NCI-H524 (cell line): ENCODE measurements at places on chromosomes 12 and 14.
A peak's percentile ranks its signal among the peaks of the same experiment; 100 is the strongest.

GRCh38 chr12:64824500-64825142, at the start of gene TBC1D30:
Gene TBC1D30 (plus strand): TSS chr12:64824647. CDS start chr12:64824880, 233 bp downstream.
- peak; percentile 51 for DNase-seq

- peak; percentile 72 for DNase-seq
Measured at GRCh38 chr14:58597041-58597440, 40.7 kb upstream of the DACT1 start.

DNA sequence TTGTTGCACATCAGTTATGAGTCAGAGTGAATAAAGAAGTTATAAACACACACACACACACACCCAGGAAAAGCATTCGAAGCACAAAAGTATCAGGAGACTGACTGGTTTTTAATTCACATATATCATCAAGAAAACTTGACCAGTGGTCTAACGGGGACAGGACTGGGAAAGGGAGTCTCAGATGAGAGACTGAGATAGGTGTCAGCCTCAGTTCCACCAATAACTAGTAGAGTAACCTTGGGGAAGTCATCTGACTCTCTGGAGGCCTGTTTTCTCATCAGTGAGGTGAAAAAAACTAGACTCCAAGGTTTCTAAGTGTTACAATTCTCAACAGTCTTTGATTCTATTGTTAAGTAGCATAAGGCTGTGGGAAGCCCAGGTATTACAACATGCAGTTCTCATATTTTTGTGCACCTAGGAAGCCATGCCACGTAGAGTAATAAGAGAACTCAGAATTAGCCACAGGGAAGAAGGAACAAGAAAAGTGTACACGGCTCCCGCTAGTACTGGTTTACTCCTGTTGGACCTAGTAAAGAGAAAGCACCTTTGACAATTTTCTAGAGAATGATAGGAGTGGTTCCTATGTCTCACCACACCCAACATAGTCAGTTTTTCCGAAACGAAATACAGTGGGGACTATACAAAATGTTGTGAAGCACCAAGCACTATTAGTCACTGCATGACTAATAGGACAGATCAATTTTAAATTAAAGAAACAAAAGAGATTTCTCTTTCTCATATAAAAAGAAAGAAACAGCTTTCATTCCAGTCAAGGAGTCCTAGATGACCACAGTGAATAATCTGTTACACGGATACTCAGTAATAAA, 5.0 kb downstream of the PPTC7 start:
- DNase-seq, result no peak

GRCh38 chr14:101122237-101123141, 219.0 kb upstream of the RTL1 start:
- DNase-seq, result no peak

DNA sequence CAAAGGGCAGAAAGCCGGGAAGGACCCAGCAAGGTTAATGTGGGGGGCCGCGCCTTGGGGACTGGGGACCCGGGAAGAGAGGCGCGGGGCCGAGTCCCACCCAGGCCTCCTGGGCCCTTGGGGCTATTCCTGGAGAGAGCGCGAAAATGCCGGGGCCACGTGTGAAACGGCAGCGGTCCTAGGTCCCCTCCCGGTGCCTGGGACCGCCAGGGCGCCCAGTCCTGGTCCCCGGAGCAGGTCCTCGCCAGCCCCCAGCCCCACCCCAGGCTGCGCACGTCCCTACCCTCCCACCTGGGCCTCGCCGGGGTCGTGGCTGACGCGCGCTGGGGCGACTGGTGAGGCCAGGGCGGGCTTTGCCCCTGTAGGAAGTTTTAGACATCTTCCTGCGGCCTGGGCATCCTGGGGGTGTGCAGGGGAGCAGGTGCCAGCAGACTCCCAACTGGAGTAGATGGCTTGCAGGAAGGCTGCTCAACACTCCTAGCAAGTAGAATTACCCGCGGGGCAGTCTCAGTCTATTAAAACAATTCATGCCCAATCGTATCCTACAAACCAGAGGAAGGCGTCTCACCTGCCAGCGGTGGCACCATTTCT, 708 bp downstream of the FAR2 start:
- DNase-seq, result no peak

DNA sequence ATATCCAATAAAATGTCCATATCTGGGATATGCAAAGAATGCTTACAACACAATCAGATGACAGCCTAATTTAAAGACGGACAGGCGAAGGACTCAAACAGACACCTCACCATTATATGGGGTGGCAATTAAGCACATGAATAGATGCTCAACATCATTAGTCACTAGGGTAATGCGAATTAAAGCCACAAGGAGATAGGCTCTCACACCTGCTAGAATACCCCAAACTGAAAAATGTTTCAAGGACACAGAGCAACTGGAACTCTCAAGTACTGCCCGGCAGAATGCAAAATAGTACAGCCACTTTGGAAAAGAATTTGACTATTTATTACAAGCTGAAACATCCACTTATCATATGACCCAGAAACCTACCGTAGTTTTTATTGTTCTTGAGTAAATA, 42.9 kb downstream of the FERMT2 start:
- DNase-seq, result no peak

- DNase-seq, result no peak
Measured at GRCh38 chr14:51716610-51717009, 64.9 kb downstream of the FRMD6 start.

DNA sequence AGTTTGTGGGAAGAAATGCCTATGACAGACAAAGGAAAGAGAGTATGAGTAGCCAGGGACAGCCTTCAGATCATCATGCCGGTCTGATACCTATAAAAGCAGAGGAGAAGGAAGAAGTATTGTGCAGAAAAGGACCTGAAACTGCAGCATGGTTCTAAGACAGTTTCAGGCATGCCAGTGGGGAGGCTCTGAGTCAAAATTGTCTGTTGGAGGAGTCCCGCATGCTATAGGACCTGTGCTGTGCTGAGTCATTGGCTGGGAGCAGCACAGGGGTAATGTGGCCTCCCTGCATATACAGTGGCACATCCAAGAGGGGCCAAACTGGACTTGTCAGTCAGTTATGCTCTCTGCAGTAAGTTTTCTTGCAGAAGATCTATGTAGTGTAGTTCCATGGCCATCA, 40.7 kb downstream of the NEUROD4 start:
- no peak for DNase-seq

- DNase-seq, result peak; percentile 31
Measured at GRCh38 chr14:50666772-50667683, 1.1 kb downstream of the SAV1 start.

DNA sequence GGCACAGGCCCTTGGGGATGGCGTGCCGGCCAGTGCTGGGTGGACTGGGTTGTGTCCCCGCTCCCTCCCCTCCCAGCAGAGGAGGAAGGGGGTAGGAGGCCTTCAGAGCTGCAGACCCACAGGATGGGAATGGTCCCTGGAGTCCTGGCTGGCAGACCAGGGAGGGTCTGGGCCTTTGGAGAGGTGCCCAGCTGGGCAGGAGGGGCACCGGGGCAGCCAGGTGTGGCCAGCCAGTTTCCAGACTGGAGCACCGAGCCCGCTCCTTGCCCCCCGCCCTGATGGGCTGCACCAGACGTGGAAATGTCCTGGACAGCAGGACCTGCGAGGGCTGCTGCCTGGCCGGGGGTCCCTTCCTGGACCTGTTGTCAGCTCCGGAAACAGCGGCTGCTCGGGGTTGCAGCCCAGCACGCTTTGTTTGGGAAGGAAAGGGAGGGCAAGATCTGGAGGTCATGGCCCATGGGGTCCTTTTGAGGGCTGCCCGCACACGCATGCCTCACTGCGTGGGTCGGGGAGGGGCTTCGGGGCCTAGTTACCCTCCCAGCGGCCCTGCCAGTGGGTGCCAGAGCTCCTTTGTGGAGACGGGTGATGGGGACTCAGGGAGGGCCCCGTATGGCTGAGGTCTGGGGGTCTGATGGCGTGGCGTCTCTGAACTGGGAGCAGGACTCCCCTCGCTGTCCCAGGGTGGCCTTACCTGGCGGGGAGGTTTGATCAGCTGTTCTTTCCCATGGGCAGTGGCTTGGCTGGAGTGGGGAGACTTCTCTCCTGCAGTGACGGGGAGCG, 9.1 kb downstream of the KIF26A start:
- DNase-seq, result no peak

- DNase-seq, result no peak
Measured at GRCh38 chr14:60753264-60754119, 18.9 kb downstream of the MNAT1 start.

- no peak for DNase-seq
Measured at GRCh38 chr12:67354322-67354721, 85.2 kb downstream of the CAND1 start.

DNA sequence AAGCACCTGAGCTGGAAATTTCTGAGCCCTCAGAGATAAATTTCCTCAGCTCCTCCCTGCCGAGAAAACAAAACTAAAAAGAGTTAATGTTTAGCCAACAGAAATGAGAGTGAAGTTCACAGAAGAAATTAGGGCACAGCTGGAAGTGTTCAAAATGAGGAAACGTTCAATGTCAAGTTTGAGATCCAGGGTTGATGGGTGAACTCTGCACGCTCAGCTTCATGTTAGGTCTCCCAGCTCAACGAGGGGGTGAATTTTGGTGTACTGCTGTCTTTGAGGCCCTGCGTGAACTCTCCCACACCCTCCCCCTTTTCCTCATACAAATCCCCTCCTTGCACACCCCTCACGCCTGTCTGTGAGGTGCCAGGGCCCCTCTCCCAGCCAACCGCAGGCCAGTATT, 13.3 kb upstream of the OAS3 start:
- no peak for DNase-seq

DNA sequence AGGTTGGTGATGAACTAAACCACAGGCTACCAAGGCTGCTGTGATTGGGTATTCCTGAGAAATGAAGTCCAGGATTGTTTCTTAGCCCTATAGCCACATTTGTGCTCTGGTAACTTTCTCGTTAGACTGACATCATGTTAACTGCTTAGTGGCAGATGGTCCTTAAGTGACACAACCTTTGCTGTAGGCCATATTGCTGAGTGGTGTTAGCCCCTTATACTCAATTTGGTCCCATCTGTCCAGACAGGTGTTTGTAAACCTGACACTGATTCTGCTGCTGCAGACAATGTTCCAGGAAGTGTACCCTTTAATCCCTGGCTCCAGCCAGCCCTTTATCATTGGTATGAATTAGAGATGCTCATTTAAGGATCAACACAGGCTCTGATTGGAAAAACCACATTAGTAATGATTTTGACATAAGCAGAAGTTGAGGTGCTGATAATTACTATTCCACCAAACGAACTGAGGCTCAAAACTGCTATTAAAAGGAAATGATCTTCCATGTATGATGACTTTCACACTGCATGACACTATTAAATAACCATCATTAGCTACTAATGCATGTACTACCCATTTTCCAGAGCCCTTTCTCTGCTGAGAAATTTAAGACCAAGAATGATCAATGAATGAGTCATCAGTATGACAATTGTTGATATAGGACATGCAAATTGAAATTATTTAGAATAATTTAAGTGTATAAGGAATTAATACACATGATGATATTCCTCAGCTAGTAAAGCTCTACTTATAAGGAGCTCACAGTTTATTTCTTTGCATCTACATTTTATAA, 3.6 kb upstream of the SSTR1 start:
- peak; percentile 100 for DNase-seq

DNA sequence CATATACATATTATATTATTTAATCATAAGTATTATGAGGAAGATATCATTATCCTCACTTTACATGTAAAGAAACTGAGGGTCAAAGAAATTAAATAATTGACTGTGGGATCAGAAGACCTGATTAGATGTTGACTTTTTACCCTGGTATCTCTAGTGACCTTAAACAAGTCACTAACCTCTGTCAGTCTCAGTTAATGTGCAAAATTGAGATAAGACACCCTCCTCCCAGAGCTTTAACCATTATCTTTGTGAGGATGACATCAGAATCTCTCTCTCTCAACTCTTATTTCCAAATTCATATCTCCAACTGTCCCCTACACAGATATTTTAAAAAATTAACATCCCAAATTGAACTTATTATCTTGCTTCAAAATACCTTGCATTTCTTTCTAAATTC, 177.8 kb downstream of the KLHL28 start:
- DNase-seq, result no peak

- no peak for DNase-seq
Measured at GRCh38 chr14:103536693-103537092, 7.7 kb downstream of the TRMT61A start.

- DNase-seq, result no peak
Measured at GRCh38 chr12:27032679-27033078, 10.3 kb downstream of the MED21 start.

DNA sequence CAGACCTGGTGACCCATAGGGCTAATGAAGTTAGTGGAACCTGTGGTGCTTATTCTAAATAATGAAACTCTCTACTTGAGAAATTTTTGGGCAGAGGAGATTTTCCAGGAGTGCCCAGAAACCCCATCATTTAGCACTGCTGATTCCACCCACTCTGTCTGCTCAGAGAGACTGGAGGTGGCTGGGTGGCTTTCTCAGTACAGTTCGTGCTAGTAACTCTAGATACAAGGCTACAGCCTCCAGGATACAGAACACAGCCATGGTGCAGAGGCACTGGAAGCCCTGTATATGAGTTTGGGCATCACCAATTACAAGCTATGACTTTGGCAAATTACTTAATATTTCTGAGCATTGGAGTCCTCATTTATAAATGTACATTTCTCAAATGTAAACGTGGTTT, 32.4 kb downstream of the CCDC177 start:
- no peak for DNase-seq

DNA sequence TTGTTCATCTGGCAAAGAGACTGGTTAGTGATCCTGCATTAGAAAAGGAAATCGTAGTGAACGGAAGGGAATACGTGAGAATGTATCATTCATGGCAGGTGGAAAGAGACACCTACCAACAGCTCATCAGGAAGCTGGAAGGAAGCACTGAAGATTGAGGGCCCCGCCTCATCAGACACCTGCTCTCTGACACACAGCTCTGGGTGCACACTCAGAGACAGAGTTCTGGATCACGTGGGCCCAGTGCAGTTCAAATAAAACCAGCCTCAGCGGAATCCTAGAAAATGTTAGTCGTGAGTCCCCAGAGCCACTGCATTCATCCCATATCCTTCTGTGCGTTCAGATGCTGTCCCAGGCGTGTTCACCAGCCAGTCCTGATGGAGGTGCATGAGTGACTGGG, 129.7 kb downstream of the GLT1D1 start:
- DNase-seq, result no peak

GRCh38 chr12:3152011-3152511, 74.9 kb downstream of the TSPAN9 start:
- peak; percentile 34 for DNase-seq

- no peak for DNase-seq
Measured at GRCh38 chr14:47596232-47596631, 79.2 kb downstream of the MDGA2 start.

- DNase-seq, result no peak
Measured at GRCh38 chr12:29731591-29731990, 52.2 kb downstream of the TMTC1 start.

DNA sequence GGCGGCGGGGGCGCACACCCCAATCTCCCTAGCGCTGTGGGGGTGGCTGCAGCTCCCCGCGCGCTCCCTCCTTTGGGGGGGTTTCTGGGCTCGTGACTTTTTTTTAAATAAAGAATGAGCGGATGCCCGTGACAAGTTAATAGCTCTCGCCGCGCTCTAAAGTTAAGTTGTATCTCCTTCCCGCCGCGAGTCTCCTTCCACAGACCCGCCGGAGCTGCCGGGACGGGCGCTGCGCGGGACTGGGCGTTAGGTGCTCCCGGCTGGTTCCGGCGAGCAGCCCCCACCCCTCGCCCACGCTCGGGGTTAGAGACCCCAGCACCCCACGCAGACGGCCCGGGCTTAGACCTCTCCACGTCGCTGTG, 82.6 kb upstream of the HMGA2 start:
- DNase-seq, result peak; percentile 57

- DNase-seq, result no peak
Measured at GRCh38 chr14:58568322-58568721, 69.4 kb upstream of the DACT1 start.
